Heart left ventricle (tissue), 16 donors: ENCODE measurements at places on chromosomes 2 and 18. TPM values are rescaled to one million over a fixed set of nuclear protein-coding genes. Genes with fewer than 3 reads are reported as not detected.

GRCh38 chr2:216701544-216701943 lies 6.2 kb upstream of the IGFBP5 start:
- H3K36me3 ChIP-seq: no peaks in the 10 kb centered on the region
- no peak for DNase-seq
- H3K4me3 ChIP-seq: no peak overlapping the region
- H3K4me1 ChIP-seq: peaks cover 11% of the 10 kb centered on the region
- no peaks in the 10 kb centered on the region for H3K27me3 ChIP-seq

DNA sequence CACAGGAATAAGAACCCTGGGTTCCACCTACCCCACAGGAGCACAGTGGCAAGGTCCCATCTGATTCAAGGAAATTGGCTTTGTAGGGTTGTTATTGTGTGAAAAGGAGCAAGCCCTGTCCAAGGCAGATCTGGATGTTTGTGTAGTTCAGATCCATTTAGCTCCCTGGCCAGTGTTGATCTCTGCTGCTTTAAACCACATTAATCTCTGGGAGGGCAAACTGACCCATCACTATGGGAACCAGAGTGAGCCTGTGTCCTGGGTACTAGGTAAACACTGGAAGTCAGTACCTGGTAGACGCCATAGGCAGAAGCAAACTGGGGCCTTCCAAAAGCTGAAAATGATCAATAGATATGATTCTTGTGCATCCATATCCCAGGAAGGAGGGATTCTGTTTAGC lies 271.5 kb upstream of the EPAS1 start:
- no peak for DNase-seq
- H3K4me1 ChIP-seq: peaks cover 32% of the 10 kb centered on the region
- no peaks in the 10 kb centered on the region for H3K27me3 ChIP-seq
- peaks cover 7% of the 10 kb centered on the region for H3K36me3 ChIP-seq
- no peak overlapping the region for H3K4me3 ChIP-seq
- no peak overlapping the region for H3K27ac ChIP-seq

GRCh38 chr2:199535445-199536177 lies 77.9 kb upstream of the SATB2 start:
- no peak for DNase-seq
- no peaks in the 10 kb centered on the region for H3K36me3 ChIP-seq
- no peaks in the 10 kb centered on the region for H3K4me1 ChIP-seq
- no peak overlapping the region for H3K4me3 ChIP-seq
- no peaks in the 10 kb centered on the region for H3K27me3 ChIP-seq

The ACVR1C gene
- polyA plus RNA-seq: 0.21 TPM

DNA sequence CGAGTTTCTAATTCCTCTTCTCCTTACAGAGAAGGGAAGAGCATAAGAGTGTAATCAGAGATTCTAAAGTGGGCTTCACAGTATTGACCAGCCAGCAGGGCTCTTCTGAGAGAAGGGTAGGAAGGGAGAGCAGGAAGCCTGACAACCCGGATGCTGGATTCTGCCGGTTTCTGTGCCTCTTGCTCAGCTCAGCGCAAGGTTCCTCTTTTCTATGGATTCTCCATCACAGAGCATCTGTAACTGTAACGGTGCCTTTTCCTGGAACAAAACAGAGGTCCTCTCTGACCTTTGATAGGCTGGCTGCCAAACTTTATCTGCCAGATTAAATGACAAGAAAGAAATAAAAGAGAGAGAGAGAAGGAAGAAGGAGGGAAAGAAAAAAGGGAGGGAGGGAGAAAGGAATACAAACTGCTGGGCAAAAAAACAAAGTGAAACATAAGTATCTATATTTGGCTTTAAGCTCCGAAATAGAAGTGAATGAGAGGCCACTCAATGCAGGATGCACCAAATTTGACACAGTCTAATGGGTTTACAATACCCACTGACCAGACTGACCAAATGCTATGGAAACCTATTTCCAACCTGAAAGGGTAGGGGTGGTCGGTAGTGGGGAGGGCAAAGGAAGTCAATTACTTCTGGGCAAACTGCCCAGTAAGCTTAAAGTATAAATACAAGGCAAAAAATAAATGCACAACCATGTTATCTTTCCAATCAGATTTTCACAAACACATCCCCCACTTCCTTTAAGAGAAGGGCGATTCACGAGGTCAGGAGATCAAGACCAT lies 59.2 kb downstream of the PIEZO2 start:
- H3K27me3 ChIP-seq: no peaks in the 10 kb centered on the region
- H3K4me3 ChIP-seq: no peak overlapping the region
- no peaks in the 10 kb centered on the region for H3K36me3 ChIP-seq
- no peak for DNase-seq
- H3K27ac ChIP-seq: no peak overlapping the region

The GNLY gene
- polyA plus RNA-seq: 2.3 TPM

DNA sequence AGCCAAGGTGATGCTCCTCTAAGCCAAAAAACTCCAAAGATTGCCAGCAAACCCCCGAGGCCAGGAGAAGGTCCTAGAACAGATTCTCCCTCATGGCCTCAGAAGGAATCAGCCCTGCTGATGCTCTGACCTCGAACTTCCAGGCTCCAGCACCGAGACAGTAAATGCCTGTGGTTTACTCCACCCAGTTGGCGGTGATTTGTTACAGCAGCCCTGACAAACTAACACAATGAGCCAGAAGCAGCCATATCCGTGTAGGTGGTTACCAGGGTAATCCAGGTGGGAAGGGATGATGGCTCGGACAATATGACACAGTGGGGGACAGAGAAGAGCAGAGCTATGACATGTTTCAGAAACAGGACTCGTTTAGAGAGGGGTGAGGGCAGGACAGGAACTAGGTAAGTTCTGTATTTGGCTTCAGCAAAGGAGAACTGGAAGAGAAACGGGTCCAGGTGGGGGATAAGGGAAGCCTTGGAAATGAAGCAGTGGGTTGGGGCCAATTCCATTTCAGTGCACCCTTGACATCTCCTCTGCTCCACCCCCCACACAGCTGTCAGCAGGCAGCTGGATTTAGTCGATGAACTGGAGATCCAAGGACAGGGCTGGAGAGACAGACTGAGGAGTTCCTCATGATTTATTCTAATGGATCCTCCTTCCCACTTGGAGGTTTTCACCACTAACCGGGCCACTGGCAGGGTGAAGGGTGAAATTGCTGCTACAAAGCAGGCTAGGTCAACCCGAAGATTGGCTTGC lies 179.7 kb upstream of the SH3BP4 start:
- no peaks in the 10 kb centered on the region for H3K27me3 ChIP-seq
- no peak overlapping the region for H3K4me3 ChIP-seq
- no peaks in the 10 kb centered on the region for H3K36me3 ChIP-seq
- DNase-seq: peak; percentile 39

The COPS7B gene
- polyA plus RNA-seq: 18.9 TPM

DNA sequence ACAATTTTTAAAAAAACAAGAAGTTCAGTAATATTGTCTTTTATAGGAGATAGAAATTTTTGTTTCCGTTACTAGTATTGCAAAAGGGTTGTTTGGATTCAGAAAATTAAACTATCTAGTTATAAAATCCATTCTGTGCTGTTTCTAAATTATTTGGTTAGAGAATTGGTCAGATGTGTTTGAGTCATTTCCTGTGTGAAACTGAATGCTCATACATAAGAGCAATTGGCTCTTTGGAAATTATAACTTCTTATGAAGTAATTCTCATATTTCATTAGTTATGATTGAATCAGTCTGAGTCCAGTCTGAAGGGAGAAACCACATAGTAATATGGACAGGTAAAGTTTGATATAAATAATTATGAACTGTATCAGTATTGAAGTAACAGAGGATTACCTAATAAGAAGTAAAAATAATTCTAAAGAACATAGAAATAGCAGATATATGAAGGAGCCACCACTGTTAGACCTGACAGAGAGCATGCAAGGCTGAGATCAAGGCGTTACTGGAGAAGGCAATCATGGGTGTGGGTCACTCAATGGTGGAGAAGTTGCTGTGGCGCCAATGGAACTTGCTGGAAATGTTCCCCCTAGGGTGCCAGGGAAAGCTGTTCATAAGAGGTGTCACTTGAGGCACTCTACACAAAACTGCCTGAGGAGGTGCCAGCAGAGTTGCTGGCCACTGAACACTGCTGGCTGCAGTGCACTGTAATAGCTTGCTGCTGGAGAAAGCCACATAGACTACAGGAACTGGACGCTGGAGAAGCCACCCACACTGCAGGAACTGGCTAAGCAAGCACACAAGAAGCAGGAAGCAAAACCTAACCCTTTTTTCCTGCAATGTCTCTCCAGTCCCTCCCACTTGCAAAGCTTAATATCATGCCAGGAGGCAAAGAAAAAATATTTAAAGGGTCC lies 18.0 kb upstream of the FAP start:
- H3K4me3 ChIP-seq: peak overlapping the region; percentile 27
- H3K4me1 ChIP-seq: peaks cover 3% of the 10 kb centered on the region
- no peaks in the 10 kb centered on the region for H3K27me3 ChIP-seq

The HK2 gene
- polyA plus RNA-seq: 31.5 TPM

The GPAT2 gene
- 2.1 TPM for polyA plus RNA-seq

The SCN3A gene
- polyA plus RNA-seq: 1.1 TPM

DNA sequence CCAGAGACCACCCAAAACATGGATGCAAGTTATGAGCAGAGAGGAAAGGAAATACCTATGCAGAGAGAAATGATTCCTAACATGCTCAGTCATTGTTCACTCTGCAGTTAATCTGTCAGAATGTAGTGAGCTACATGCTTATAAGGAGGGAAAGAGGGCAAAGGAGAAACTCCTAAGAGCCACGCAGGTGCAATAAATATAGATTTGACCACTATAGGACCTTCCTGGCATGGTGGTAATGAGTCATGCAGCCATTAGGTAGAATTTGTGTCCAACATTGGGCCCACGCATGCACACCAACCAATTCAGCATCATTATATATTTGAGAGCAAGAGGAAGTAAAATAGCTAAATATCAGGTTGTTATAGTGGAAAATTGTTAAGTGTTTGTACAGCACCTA lies 699.9 kb downstream of the DSC3 start:
- H3K4me3 ChIP-seq: no peak overlapping the region
- H3K27ac ChIP-seq: no peak overlapping the region
- H3K27me3 ChIP-seq: no peaks in the 10 kb centered on the region
- no peaks in the 10 kb centered on the region for H3K4me1 ChIP-seq
- no peak for DNase-seq

The PJVK gene
- 0.58 TPM for polyA plus RNA-seq

- no peaks in the 10 kb centered on the region for H3K27me3 ChIP-seq
- no peaks in the 10 kb centered on the region for H3K4me1 ChIP-seq
- no peak for DNase-seq
- H3K36me3 ChIP-seq: no peaks in the 10 kb centered on the region
These were observed 25.7 kb downstream of the UPP2 start for GRCh38 chr2:158127380-158127804.

- no peak overlapping the region for H3K27ac ChIP-seq
- no peaks in the 10 kb centered on the region for H3K36me3 ChIP-seq
- H3K4me1 ChIP-seq: no peaks in the 10 kb centered on the region
These were observed 6.4 kb downstream of the TRAK2 start for GRCh38 chr2:201444746-201445465.

DNA sequence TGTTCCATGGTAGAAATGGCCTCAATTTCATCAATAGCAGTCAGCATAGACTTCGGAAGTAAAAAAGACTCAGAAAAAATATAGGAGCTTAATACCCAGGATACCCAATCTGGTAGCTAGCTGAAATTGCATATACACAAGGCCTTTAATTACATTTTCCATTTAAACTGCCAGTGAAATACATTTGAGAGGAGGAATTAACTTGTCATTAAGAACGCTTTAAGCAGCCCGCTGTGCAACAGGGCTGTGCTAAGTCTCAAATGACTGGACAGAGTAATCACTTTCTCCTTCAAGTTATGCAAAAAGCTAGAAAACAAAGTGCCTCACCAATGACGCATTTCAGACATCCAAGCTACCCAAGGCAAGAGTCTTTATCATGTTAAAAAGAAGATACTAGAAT lies 558.8 kb downstream of the MBD2 start:
- DNase-seq: no peak
- no peaks in the 10 kb centered on the region for H3K4me1 ChIP-seq
- no peak overlapping the region for H3K27ac ChIP-seq
- no peaks in the 10 kb centered on the region for H3K36me3 ChIP-seq
- no peak overlapping the region for H3K4me3 ChIP-seq

The FAM161A gene
- 4.4 TPM for polyA plus RNA-seq

GRCh38 chr2:197273485-197273884 lies 37.1 kb downstream of the ANKRD44 start:
- no peaks in the 10 kb centered on the region for H3K27me3 ChIP-seq
- no peak overlapping the region for H3K4me3 ChIP-seq
- H3K27ac ChIP-seq: no peak overlapping the region
- H3K36me3 ChIP-seq: no peaks in the 10 kb centered on the region
- H3K4me1 ChIP-seq: no peaks in the 10 kb centered on the region
- DNase-seq: no peak
